ENCODE measurements at places on chromosomes 13 and 19. TPM values are rescaled to one million over a fixed set of nuclear protein-coding genes. Genes with fewer than 3 reads are reported as not detected.

GRCh38 chr13:44274771-44275205 is 98.8 kb upstream of the SERP2 start:
- peak; percentile 22 for ATAC-seq

GRCh38 chr19:7722231-7722651 is 9.7 kb downstream of the CLEC4G start:
- ATAC-seq = no peak

DNA sequence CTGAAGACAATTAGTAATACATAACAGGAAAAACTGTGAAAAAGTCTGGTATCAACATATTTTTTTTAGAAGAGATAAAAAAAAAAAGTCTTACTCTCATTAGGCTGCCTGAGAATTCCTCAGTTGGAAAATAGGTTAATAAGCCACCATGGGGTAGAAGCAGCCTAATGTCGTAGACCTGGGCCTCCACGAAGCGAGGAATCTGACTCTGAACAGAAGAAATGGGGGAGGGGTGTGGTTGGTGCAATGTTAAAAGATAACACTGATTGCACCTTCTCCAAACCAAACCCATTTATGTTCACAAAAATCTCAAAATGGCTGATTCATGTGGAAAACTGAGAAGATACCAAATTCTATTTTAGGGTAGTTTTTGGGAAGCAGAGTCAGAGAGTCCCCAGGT is 62.4 kb downstream of the MPHOSPH8 start:
- no peak for ATAC-seq

Gene GARRE1
- total RNA-seq = 22.2 TPM

DNA sequence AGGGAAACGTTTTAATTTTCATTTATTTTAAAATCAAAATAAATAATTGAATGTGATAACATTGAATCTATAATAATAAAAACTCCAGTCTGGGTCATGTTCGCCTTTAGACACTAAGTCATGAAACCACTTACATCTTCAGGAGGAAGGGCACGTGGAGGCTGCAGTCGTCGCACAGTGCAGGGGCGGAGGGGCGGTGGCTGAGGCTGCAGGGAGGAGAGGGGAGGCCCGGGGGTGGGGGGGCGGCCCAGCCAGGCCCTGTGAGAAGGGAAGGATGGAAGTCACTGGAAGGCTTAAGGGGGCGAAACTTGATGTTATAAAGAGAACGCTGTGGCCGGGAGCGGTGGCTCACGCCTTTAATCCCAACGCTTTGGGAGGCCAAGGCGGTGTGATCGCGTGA is 14.9 kb upstream of the LATS2 start:
- ATAC-seq = no peak

Gene TNFRSF19
- total RNA-seq = not detected
